NCI-H446 treated with DMSO at 0.1 percent for 48 hours (cell line): ENCODE measurements at places on chromosomes 12 and 14.

- DNase-seq, result no peak
Measured at GRCh38 chr12:32651956-32652210, 27.2 kb upstream of the DNM1L start.

GRCh38 chr14:45089813-45090212, 5.9 kb downstream of the PRPF39 start:
- no peak for DNase-seq

DNA sequence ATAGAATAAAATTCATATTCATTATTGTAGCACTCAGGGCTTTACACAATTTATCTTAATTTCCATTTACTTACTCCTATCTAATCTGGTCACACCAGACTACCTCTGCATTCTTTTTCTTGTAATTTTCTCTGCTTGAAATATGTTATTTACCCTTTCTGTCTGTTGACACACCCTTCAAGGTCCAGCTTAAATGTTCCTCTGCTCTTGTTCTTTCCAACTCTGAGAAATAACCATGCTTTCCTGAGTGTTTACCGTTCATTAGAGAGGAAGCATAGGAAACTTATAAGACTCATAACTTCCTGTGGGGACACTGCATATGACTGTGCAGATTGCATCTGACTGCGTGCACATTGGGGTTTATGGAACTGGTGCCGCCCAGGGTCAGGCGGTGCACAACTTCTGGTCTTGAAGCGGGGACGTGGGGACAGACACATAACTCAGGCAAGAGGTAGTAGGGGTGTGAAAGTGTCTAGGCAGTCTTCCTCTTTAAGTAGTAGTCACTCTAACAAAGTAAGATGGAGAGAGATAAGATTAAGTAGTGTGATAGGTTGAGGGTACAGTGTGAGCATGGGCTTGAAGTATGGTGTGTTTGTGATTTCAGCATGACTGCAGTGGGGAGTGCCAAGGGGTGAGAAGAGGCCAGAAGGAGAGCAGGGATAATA, 42.6 kb upstream of the FOXJ2 start:
- DNase-seq, result no peak

DNA sequence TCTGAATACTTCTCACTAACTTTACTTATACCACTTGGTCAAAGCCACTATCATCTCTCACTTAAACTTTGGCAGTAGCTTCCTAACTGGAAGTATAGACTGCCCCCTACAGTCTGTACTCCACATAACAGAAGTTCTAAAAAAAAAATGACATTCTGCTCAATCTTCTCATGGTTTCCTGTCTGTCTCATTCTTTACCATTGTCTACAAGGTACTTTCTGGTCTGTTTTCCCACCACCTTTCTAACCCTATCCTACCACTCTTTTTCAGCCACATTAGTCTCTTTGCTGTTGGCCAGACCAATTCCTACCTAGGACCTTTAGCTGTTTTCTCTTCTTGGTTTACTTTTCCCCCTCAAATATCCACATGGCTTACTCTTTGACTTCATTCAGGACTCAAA, 14.7 kb downstream of the CPSF6 start:
- DNase-seq, result no peak

DNA sequence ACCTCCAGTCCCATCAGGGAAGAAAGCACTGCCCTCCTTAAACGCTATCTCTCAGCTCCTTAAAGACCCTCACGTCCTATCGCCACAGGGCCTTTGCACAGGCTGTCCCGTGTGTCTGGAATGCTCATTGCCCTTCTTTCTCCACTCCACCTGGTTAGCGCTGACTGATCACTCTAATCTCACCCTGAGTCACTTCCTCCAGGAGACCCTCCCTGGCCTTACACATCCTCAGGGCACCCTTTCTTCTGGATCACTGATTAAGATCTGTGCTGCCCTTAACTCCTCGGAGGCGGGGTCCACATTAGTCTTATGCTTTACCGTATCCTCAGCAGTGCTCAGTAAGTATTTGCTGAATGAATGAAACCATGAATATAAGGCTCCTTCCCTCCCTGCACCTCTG, 94.7 kb downstream of the SYNE3 start:
- no peak for DNase-seq

- no peak for DNase-seq
Measured at GRCh38 chr14:61196792-61197191, 84.3 kb downstream of the TMEM30B start.

GRCh38 chr12:25725931-25726330, 172.8 kb upstream of the LMNTD1 start:
- no peak for DNase-seq

DNA sequence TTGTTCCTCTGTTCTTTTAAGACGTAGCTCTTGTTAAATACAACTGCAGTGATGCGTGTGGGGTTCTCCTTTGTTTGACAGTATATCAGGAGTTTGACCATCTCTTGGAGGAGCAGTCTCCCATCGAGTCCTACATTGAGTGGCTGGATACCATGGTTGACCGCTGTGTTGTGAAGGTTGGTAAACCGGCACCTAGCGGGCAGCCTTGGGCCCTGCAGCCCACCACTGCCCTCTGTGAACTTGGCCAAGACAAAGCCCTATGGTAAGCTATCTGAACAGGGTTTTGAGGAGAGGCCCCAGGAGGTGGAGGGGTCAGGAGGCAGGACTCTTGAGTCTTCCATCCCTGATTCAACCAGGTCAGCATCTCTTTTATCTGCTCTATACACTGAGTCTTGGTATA, 54.6 kb upstream of the RIC8B start:
- no peak for DNase-seq

- no peak for DNase-seq
Measured at GRCh38 chr12:53601296-53601847, 24.8 kb downstream of the ATF7 start.

DNA sequence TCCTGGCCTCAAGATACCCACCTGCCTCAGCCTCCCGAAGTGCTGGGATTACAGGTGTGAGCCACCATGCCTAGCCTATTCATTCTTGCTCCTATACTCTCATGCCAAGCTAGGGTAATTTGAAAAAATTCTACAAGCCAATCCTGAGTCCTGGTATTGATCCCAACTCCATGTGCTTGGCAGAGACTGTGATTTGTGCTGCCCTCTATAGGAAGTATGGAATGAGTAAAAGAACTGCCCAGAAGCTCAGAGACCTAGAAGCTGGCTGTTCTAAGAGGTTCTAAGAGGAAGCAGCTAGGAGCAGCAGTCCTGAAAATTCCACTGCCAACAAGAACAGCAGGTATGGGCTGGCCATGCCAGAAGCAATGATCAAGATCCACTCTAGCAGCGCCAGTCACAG, 402.5 kb downstream of the PCNX1 start:
- no peak for DNase-seq
